ENCODE measurements at places on chromosomes 1 and 21.
A peak's percentile ranks its signal among the peaks of the same experiment; 100 is the strongest.

GRCh38 chr21:31730712-31731055, 1.2 kb downstream of the SCAF4 start:
- no peak for DNase-seq

GRCh38 chr1:228182296-228183030, 16.9 kb downstream of the IBA57 start:
- DNase-seq, result no peak

DNA sequence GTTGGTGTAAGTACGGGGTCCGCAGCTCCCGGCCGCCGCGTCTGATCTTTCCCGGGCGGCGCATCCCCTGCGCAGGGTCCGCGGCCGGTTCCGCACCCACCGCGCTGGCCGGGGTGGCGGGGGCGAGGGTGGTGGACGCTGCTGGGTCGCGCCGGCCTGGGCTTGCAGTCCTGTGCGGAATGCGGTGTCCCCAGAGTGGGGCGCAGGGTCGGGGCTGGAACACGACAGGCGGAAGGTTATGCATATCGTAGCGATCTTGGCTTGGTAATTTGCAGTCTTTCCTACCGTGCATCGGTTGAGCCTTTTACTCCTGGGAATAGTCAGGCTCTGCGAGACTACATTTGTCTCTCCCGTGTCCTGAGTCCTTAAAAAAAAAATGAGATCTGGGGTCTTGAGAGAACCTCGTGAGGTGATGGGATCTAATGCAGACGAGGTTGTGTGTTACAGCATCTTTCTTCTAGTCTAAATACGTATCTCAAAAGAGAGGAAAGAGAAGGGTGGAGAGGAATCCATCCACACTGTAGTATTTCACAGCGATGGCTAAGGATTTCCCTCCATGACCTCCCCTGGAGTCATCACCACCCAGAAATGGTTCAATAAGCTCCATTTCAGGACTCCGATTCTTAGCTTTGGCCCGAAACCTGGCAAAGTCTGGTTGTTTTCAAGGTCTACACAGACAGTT, 572 bp downstream of the ATP1B1 start:
- DNase-seq, result no peak

GRCh38 chr1:181759481-181759880, 276.2 kb downstream of the CACNA1E start:
- no peak for DNase-seq

DNA sequence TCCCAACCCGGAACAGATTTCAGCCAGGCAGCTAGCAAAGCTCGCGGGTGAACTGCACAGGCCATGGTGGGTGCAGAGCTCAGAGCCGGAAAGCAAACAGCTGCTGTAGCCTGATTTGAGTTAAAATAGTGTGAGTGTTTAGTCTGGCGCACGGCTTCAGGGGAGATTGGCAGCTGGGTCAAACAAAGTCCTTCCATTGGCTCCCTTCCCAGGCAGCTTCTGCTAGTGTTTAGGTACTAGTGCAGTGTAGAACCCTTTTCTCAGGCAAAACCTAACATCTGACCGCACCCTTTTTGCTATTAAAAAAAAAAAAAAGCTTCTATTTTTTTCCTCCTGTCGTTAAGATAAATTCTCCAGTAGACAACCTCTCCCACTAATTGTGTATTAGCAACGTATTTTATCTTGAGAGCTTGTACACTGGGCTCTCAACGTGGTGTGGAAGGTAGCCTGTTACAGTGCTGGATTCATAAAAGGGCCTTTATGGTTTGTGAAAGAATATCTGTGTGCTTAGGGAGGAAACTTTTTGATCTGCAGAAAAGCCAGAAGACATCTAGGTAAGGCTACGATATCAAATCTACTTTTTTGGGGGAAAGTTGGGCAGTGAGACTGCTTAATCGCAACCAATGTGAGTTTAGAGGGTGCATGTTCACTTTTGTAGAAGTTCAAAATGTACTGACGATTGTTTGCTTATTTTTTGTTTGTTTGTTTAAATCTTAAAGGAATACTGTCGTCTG, 689.6 kb downstream of the USP25 start:
- DNase-seq, result no peak

- no peak for DNase-seq
Observed at GRCh38 chr1:232831895-232832294, 26.7 kb downstream of the MAP10 start.

DNA sequence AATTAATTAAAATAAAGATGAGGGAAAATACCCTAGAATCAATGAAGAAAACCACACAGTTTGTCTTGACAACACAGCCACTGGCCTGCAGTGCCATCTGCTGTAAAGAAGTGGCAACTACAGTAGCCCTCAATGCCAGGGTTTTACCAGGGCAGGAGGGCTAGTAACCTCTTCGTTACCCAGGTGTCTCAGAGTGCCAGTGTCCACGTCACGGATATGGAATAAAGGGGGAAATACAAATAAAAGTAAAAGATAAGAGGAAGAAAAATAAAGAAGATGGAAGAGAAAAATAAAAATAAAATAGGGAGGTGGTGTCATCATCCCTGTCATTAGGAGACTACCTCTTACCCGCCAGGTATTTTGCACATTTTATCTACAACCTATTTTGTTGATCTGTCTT, 14.2 kb upstream of the SLC44A3 start:
- peak; percentile 7 for DNase-seq

DNA sequence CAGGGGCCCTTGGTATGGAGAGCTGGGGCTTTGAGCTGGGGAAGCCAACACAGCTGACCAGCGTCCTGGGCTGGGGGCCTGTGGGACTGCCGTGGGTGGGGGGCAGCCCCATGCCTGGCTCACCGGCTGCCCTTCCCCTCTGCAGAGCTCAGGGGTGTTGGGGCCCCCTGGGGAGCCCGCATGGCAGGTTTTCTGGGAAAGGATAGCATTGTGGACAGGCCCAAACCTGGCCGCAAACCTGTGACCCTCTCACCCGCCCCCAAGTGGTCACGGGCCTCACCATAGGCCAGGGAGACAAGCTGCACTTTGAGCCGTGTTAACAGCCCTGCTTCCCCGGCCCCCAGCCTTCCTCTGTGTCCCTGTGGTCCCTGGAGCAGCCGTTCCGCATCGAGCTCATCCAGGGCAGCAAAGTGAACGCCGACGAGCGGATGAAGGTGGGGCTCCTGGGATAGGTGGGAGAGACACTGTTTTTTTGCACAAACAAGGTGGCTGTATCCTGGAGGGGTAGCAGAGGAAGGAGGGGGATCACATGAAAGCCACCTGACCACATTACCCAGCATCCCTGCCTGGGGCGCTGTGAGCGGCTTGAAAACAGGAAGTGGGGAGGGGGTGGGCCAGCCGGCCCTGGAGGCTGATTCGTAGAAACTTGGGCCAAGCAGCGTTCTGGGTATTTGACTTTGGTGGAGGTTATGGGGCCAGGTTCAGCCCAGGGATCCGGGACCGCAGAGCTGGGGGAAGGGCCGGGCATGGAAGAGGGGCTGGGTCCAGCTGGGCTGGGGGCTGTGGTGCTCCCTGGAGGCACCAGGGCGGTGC, 65.9 kb downstream of the PIK3CD start:
- DNase-seq, result peak; percentile 77

DNA sequence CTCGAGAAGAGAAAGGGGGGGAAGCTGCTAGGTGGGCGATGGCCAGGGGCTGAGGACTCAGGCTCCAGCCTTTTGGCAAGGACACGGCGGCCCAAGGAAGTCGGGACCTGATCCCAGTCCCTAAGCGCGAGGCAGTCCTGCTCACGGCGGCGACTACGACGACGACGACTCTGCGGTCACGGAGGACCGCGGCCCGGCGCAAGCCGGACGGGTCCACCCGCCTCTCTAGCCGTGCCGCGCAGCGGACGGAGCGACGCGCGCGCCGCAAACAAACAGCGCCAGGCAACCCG, 401 bp downstream of the WNT9A start:
- no peak for DNase-seq

GRCh38 chr1:1677718-1678580, 14.6 kb downstream of the SLC35E2B start:
- DNase-seq, result no peak

DNA sequence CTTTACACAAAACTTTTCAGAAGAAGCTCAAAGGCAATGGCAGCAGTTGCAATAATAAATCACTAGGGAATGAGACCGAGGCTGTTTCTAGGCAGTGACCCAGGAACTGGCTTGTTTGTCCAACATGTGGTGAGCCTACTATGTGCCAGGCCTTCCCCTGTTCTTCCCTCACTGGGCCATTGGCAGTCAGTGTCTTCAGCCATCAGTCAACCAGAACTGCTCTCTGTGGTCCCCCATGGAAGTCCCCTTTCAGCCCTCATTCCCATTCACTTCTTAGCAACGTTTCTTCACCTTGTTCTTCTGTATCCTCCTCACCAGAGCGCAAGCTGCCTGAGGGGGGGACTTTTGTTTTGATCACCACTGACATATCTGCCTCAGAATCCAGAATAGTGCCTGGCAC, 274.1 kb downstream of the RRAGC start:
- no peak for DNase-seq

- DNase-seq, result no peak
Observed at GRCh38 chr1:61979729-61980128, 214.9 kb upstream of the L1TD1 start.

- DNase-seq, result no peak
Observed at GRCh38 chr1:212045981-212046380, 10.4 kb downstream of the DTL start.

DNA sequence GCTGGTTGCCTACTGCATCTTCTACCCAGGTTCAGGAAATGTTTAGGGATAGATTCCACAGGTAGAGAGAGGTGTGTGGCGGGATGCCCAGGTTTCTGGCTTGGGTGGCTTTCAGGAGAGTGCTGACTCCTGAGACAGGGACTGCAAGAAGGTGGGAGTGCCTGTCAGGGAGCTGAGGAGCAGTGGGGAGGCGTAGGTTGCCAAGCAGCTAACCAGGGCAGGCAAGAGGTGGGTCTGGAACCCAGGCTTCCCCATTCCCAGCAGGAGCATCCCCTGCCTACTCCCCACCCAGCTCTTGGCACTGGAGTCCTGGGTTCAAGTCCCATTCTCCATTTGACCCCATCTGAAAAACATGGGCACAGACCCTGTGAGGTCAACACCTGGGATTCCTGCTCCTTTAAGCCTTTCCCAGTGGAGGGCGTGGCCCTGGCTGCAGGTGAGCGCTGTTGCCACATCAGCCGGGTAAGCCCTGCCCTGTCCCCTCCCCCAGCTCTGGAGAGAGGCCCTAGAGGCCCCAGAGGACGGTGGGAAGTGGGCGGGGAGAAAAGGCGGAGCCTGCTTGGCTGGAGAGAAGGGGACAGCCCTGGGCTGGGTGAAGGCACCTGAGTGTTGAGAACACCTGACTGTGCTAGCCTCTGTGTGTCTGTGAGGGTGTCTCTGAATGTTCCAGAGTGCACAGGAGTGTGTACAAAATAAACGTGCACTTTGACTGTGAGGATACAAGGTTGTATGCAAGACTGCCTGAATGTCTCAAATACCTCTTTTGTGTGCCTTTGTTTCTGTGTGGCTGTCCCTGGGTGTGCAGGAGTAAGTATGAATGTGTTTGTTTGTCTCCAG, 14.0 kb upstream of the SYNC start:
- no peak for DNase-seq

DNA sequence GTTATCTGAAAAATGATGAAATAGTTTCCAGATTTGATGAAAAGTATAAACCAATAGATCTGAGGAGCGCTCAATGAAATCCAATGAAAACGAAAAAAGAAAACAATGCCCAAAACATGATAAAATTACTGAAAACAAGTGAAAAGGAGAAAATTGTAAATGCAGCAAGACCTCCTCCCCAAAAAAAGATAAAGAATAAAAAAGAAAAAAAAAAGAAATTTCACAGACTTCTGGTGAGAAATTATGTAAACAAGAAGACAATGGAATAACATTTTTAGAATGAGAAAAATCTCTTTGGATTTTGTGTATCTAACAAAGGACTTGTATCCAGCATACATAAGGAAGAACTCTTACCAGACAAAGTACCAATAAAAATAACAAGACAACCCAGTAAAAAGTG, 134.2 kb downstream of the DNAH14 start:
- no peak for DNase-seq

DNA sequence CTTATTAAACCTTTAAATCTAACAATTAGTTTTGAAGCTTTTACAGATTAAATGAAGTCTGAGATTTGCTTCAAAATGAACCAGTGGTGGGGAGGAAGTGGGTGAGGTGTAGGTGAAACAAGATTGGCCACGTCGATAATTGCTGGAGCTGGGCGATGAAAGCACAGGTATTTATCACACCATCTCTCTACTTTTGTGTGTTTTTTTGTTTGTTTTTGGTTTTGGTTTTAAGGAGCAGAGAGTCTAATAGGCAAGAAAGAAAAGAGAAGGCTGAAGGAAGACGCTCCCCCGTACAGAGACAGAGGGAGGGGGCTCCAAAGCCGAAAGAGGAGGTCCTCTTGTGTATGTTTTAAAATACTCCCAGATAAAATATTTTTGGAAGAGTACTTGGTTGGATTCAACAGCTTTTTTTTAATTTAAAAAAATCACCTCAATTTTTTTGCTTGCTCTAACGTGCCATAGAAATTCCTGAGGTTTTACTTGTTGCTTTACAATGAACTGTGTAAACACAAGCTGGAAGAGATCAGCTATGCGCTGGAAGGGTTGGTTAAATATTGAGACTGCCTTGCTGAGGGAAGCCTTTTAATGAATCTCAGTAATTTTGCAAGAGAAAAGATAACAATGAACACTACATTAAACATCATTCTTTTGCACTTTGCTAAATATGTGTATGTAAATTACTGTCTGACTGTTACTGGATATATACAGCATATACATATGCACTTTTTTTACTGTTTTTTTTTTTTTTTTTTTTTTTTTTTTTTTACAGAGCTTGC, 6.7 kb upstream of the LGALS8 start:
- DNase-seq, result no peak

GRCh38 chr1:182459949-182460348, 10.0 kb downstream of the RGSL1 start:
- DNase-seq, result no peak

DNA sequence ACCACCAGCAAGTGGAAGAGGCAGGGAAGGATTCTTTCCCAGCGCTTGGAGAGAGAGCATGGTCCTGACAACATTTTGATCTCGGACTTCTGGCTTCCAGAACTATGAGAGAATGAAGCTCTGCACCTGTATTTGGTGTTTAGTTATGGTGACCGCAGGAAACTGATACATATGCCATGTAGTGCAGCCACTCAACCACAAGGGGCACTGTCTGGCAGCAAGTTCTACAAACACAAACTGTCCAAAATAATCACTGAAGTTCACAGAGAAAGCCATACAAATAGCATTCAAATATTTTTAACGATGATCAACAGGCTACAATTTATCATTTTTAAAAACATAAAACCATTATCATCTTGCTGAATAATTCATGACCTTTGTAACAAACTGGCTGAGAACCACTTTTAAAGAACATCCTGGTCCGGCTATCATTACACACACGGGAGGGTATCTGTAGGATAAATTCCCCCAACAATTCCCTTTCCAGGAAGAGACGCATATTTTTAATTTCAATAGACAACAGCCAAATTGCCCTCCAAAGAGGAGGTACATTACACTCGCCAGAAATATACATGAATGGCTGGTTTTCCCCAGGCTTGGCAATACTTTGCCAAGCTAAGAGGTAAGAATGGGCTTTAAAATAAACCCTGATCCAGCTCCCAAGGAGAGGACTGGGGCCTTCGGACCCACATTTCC, 9.2 kb upstream of the CBR3 start:
- no peak for DNase-seq

DNA sequence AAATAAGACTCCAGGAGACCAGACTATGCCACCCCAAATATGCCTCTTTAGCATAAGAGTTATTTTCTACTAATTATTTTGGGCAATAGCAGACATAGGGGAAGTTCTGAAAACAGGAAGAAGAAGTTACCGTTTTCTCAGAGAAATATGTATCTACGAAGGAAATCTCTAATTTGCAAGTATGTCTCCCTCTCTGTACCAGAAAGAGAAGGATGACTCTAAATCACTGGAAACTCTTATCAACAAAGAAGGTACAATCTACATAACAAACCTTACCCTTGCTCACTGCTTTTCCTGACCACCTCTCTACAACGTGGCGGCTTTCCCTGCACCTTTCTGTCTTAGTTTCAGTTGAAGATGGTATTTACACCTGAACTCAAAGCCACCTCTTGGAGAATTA, 49.0 kb downstream of the OMA1 start:
- DNase-seq, result no peak
